CD4-positive, alpha-beta T cell treated with Interleukin-6 for 4 hours (primary cell): ENCODE measurements at places on chromosomes 2 and 18.

DNA sequence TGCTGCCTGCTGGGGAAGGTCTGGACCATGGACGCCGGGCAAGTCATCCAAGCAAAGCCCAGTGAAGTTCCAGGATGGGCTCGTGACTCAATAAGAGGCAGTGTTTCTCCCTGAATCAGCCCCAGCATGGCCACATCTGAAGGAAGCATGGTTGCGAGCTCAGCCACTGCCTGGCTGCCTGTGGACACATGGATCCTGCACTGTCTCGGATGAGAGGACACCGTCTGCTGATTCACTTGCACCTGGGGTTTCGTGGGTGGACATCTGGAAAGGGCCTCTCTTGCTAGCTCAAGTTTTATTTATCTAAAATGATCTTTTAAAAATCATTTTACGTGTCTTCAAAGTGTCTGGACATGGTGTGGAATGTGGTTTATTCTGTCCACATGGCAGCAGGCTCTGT lies 224.8 kb upstream of the FN1 start:
- DNase-seq, result no peak

DNA sequence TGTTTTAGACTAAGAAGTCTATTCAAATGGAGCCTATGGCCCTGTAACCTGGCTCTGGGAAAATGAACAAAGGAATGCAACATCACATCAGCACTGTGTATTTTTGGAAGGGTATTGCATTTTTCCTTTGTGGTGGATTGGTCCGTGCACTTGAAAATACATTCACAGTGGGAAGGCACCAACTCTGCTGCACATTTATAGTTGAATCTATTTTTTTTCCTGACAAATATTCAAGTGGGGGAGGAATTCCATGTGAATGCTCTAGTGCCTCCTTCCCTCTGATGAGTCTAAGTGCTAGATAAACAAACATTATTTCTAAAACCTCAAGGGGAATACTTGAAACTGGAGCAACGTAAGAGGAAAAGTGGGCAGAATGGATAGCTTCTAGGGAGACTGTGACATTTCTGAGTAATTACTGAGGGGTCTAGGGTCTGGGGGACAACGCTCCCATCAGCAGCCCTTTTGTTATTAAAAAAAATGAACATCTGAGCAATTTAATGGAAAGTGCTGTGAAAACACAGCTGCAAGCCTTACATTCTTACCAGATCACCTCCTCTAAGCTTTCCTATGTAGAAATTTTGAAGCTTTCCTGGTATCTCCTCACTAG lies 208.2 kb downstream of the SLC8A1 start:
- DNase-seq, result no peak

DNA sequence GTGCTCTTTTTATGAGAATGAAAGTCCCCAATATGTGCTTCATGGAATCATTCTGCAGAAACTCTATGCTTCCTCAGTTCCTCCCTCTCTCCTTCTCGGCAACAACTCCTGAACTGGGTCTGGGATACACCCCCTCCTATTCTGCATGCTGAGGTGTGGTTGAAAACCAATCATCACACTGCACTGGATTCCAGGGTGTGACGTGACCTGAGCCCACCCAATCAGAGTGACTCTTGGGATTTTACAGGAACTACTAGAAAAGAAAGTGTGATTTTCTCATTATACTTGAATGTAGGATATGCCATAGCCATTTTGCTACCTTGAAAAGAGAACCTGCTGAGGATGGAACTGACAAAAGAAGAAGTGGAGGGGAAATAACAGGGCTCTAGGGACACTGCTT lies 36.3 kb downstream of the ACVR1 start:
- DNase-seq, result no peak

- no peak for DNase-seq
Measured at GRCh38 chr2:191189112-191189635, 38.4 kb upstream of the STAT4 start.

DNA sequence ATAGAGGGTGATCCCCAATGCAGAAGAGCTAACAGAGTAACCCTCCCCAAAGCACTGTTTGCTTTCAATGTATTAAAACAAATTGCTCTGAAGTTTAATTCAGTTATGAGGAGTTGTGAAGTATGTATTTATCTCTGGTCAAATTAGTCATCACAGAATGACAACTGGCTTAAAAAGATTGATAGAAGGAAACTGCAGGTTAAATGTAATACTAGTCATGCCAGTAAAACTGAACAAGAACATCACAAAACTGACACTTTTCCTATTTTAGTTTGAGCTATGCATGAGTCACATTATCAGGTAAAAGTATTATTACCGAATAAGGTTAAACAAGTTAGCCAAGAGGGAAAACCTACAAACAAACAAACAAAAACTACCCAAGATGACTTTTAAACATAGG lies 99.0 kb upstream of the ACVR1C start:
- no peak for DNase-seq

DNA sequence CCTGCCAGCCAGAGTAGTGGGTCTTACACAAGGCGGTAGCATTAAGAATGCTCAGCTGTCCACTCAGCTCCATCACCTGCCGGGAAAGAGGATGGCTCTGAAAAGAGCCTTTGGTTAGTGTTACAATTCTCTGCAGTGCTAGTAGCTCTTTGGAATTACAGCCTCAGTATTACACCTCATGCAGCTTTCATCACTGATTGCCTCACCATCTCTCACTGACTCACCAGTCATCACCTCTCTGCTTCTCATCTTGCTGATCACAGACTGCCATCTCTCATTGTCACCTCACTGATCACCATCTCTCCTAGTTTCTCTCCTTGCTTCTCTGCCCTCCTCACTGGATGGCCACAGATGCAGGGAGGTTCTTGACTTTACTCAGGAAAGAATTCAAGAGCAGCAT lies 573.5 kb upstream of the SETBP1 start:
- no peak for DNase-seq

DNA sequence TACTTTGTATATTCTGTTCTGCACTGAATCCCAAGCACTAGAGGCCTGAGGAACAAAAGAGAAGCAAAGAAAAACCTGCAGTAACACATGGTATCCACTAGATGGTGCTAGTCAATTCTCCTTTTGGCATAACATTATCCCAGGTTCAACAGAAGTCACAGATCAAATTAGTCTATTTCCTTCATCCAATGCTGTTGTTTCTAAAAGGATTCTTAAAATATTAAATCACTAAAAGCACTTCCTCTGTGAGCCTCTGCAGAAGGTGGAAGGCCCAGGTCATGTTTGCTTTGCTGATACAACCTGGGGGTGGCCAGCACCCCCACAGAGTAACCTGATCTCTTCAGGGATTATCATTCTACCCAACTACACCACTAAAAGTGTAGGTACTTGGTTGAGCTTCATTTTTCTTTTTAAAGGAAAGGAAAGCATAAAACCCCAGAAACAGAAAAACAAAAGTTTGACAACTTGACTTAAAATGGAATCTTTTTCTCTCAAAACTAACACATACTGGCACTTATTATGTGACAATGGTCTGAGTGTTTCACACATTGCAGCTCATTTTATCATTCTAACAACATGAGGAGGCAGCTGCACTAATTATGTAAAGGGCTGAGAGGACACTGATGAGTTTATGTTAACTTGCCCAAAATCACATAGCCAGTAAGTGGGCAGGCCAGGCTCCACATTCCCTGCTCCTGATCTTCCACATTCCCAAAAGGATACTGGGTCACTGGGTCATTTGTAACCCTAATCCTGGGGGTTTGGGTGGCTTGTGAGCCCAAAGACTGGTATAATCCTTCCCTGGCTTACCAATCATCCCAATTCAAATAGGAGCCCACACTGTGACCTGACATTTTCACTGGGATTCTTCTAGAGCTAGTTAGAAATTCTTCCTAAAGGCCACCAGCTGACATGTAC lies 66.8 kb upstream of the DNER start:
- DNase-seq, result no peak

GRCh38 chr2:162656516-162656915 lies 182.1 kb downstream of the KCNH7 start:
- no peak for DNase-seq

GRCh38 chr2:196827356-196827755 lies 18.2 kb upstream of the C2orf66 start:
- no peak for DNase-seq

- no peak for DNase-seq
Measured at GRCh38 chr2:18149660-18150246, 271.3 kb downstream of the KCNS3 start.

- DNase-seq, result no peak
Measured at GRCh38 chr2:232802091-232802490, 25.7 kb upstream of the KCNJ13 start.

- DNase-seq, result no peak
Measured at GRCh38 chr2:27152102-27152795, 3.4 kb downstream of the TCF23 start.

GRCh38 chr18:7923105-7923504 lies 356.0 kb downstream of the PTPRM start:
- DNase-seq, result no peak

DNA sequence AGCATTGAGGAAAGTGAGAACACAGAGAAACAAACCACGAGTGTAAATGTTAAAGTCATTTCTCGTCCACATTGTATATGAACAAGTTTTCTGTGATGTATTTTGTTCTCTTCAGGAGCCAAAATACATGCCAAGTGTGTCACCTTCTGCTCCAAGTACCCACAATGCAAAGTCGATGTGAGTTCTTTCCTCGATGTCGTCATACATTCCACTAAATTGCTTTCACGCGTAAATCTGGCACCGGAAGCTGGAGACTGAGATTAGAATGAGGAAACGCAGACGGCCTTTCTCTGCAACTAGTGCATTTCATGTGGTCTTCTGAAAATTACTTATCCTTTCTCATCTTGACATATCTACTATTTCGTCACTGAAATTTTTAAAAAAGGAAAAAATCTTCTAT lies 118.5 kb upstream of the SALL3 start:
- DNase-seq, result no peak

DNA sequence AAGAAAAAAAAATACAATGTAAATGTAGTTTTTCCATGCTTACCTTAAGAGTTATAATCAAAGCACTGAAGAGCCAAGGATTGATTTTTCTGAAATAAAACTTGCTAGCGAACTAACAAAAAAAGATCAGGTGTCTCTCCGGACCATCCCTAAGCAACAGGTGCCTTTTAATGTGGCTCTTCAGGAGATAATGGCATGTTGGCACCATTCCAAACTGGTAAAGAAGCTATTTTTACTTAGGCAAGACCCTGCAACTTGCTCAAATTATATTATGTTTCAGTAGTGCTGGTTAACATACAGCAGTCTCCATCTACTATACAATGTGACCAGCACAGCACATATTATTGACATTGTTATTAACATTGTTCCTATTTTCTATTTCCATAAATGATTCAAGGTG lies 2.3 kb upstream of the GCC2 start:
- DNase-seq, result no peak

DNA sequence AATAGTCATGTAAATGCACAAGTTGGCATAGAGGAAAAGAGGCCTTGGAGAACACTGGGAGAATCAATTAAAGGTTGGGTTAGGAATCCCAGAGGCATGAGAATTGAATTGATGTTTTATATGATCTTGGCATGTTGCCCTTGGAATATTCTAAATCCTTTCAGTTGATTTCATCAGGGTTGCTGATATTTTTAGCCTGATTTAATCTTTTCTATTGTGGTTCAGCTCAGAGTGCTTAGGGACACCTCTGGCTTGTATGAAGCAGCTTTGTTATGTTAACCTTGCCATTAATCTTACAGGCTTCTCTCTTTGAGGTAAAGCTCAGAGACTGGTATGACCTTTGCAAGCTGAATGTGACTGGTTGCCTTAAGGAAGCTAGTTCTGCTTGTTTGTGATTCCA lies 64.4 kb upstream of the LYPD6B start:
- DNase-seq, result no peak

GRCh38 chr2:233076749-233077148 lies 16.6 kb downstream of the INPP5D start:
- peak; percentile 32 for DNase-seq

GRCh38 chr2:199273042-199273511 lies 184.7 kb downstream of the SATB2 start:
- DNase-seq, result no peak

DNA sequence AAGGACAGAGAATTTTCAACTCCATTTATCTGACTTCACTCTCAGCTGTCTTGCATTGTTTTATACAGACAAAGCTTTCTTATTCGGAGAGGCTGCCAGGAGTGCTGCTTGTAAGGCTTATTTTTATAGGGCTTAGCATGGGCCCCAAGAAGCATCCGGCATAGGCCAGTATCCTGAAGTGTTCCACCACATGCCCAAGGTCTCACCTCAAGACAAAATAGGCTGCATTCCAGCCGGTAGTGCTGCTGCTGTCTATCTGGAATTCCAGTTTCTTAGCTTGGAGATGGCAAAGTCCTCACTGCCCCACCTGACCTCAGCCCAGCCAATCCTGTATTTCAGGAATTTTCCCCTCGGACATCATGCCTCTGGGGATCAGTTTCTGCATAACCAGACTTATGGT lies 47.6 kb upstream of the MCFD2 start:
- no peak for DNase-seq

DNA sequence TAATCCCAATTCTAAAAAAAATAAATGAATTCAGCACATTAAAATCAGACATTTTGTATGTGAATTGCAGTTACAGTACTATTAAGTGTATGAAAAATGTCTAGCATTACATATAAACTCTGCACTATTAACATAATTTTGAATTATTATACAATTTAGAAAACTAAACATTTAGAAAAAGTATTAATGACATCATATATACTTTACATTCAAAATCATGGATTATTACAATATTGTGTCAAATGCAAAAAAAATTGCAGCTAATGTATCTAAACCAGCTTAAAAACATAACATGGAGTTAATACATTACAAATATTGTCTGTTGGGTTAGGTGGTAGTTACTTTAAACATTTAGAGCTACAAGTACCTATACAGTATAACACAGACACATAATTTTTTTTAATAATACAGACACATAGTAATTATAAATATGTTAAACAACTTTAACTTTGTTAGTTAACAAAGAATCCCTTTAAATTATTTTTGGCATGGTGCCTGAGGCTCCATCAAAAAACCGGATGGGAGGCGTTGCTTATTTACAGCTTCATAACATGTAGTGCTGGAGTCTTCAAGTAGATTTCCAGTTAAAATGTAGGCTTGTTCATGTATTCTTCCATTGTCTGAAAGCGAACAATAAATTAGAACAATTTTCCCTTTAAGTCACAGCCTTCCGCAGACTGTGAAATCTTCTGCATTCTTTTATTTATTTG lies 79.1 kb downstream of the AP1S3 start:
- DNase-seq, result no peak

DNA sequence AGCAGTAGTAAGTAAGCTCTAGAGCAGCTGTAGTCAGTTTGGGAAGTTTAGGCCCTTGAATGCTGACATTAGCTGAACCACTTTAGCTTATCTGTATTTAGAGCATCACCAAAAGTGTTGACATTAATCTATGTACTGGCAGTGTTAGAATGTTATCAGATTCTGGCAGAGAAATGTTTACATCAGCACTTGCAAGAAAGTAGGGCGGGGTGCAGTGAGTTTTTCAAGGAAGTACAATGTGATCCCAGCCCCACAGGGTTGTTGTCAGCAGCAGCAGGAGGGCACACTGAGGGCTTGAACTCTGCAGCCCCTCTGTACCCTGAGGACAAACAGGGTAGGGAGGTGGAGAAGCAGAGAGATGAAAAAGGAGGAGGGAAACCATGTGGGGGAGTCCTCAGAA lies 35.5 kb upstream of the RMP24 start:
- no peak for DNase-seq

GRCh38 chr2:82998781-82999180 lies 1460.3 kb downstream of the SUCLG1 start:
- no peak for DNase-seq

- no peak for DNase-seq
Measured at GRCh38 chr2:83251321-83251872, 1207.7 kb downstream of the SUCLG1 start.

GRCh38 chr2:211133766-211134165 lies 577.4 kb downstream of the CPS1 start:
- DNase-seq, result no peak

GRCh38 chr2:214127571-214127970 lies 283.3 kb upstream of the VWC2L start:
- DNase-seq, result no peak
